ENCODE measurements at places on chromosomes 7 and 10.

GRCh38 chr10:129883626-129884397 is 80.3 kb downstream of the EBF3 start:
- DNase-seq: no peak

DNA sequence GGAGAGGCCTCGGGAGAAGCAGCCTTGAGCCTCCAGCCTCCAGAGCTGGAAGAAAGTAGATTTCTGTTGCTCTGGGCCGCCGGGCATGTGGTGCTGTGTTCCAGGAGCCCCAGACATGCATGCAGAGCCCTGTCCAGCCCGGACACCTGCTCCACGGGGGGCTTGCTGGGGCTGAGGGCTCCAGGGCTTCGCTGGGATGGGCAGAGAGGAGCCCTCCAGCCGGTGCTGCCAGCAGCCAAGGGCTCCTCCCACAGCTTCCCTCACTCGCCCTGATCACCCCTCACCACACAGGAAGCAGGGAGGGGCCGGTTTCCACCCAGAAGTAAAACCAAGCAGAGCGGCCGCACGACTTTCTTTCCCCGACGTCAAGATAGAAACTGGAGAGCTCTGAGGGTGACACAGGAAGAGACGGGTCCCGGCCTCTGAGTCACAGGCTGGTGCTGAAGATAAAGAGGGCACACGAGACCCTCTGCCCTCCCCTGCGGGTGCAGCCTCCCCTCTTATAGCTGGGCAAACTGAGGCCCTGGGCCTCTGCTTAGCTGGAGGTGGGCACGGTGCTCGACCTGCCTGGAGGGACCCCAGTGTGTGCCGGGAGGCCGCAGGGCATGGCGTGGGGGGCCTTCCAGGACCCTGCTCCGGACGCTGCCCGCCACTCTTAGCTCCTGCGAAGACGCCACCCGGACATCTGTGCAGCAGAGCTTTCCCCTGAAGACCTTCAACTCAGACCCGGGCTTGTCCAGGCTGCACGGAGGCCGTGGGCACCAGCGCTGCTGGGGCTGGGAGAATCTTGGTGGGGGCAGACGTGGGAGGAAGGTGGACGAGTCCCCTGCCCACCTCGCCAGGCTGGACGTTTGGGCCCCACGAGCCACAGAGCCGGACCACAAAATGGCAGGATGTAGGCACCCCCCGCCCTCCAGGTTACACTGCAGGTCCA is 31.1 kb downstream of the ADAP1 start:
- peak; percentile 51 for DNase-seq

DNA sequence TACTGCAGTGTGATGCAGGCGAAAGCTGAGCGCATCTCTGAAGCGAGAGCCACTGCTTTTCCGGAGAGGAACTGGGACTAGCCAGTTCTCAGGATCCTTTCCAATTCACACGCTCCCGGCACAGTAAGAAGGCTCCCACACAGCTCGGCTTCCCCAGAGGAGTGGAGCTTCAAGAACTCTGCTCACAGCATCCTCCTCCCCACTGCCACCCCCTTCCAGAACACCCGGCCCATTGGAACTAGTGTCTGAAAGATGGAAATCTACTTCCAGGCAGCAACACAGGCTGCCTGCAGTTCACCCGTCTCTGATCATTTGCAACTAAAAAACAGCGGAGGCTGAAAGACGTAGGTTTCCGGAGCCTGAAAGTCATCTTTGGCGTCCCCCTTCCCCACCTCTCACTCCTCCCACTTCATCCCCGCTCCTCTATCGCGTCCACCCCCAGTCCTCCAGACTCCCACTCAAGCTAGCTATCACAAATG is at the start of gene DGKB:
TSS of gene DGKB (minus strand) at position 163 of the 479 bp plus-strand sequence.
- peak; percentile 41 for DNase-seq

DNA sequence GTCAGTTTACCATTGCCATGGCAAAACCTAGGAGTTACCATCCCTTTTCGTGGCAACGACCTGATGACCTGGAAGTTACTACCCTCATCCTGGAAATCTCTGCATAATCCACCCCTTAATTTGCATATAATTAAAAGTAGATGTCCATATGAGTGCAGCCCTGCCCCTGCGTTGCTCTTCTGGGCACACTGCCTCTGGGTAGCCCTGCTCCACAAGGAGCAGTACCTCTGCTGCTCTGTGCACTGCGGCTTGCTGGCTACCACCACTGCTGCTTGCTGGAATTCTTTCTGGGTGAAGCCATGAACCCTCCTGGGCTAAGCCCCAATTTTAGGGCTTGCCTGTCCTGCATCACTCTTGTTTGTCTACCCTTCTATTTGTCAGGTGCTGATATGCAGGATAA is 12.5 kb downstream of the CYP17A1 start:
- DNase-seq: no peak

- no peak for DNase-seq
Measured at GRCh38 chr10:132986076-132986475, 43.7 kb upstream of the CFAP46 start.

- DNase-seq: peak; percentile 91
Measured at GRCh38 chr7:36037121-36037662, 115.9 kb upstream of the EEPD1 start.

DNA sequence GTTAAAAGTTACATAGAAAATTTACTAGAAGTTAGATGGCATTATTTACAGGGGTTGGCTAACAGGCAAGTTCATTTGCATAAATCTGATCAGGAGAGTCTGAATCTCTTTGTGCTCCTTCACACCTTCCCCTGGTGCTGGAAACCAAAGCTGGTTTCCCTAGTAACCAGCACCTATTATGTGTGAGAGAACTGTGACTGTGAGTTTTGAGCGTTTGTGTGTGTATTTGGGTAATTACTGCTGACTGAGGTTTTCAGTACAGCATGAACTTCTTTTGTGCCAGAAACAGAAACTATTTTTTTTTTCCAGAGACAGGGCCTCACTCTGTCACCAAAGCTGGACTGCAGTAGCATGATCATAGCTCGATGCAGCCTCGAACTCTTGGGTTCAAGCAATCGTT is 10.3 kb upstream of the IFIT1B start:
- no peak for DNase-seq

GRCh38 chr7:17239683-17240521 is 58.5 kb upstream of the AHR start:
- DNase-seq: peak; percentile 85

DNA sequence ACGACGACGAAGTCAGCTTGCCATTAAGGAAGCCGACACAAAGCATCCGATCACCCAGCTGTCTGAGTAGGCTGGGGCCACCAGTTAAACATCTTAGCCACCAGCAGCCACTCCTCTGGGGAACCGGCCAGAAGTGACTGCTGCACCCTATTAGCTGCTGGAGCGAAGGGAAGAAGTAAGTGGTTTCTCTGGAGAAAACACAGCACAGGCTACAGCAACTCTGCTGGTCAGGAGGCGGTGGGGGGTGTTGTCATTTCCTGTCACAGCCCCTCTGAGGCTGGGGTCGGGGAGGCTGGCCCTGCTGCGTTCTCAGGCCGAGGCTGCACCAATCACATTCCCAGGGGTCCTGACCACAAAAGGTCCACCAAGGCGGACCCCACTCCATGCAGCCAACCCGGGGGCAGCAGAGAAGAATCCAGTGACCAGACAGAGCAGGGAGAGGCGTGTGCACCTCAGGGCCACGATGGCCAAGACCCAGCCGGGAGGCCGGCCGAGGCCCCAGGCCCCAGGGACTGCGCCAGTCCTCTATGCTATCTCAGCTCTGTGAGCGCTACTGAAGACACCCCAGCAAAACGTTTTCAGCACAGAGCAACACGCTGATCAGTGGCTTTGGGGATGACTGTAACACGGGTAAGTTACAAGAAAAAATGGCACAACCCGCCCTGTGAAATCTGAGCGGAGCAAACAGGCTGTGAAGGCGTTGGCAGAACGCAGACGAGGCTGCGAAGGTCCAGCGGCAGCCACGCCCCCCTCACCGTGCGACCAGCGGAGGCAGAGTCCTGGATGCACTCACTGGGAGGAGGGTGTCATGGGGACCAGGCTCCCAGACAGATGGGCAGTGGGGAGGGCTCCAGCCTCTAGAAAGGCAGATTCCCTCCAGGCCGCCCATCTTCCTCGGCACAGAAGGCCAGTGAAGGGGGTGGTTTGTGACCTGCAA is 24.8 kb downstream of the STK32C start:
- DNase-seq: no peak

- no peak for DNase-seq
Measured at GRCh38 chr10:71228875-71229675, 16.7 kb downstream of the UNC5B start.

DNA sequence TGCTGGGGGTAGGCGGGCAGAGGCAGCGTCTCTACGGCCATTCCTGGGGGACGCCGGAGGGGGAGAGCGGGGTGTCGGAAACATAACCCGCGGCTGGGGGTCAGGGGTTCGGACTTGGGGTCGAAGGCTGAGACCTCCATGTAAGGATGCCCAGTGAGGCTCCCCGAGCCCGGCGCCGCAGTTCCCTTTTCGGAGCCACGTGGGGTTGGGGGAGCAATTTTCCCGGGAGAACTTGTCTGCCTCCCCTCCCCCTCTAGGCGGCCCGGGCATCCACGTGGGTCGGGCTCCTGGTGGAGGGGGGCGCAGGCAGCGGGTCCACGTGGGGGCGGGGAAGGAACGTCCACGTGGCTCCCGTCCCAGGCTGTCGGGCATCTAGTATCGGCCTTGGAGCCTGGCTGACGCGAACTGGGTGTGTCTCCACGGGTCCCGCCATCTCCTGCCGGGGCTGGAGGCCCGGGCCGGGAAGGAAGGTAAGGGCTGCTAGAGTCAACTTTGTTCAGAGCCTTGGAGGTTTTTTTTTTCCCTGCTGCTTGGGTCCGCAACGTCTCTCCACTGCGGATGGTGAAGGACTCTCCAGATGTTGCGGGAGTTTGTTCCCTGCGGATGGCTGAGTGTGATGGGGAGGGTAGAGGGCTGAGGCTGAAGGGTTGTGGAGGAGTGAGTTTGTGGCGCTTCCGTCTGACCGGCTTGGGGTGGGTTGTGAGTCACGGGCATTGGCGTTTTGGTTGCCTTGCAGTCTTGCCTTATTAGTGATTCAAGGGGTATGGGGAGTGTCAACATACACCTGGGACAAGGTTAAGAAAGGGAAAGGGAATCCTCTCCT is 744 bp downstream of the PPRC1 start:
- peak; percentile 69 for DNase-seq

DNA sequence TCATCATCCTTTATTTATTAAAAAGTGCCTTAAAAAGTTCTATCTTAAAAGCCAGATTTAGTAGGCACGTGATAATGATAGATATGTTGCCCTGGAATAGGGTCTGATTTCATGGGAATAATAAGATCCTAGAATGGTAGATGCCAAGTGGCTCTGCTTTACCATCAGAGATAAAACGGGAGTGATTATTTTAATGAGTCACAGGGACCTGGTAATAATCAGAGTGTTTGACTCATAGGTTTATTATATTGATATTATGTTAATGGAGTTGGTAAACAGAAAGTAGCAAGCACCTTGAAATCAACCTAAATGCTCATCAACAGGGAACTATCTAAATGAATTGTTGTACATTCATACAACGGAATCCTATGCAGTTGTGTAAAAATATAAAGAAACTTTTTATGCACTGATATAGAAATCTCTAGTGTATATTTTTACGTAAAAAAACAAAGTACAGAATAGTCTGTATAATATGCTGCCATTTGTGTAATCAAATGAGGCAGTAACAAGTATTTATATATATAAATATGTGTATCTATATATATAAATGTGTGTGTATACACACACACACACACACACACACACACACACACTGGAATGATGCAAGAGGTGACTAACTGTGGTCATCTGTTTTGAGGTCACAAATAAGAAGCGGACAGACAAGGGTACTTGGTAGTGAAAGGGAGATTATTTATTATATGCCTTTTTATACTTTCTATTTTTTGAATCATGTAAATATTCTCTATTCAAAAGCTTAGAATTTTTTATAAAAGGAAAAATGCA is 78.6 kb upstream of the DYNC1I1 start:
- DNase-seq: no peak

- no peak for DNase-seq
Measured at GRCh38 chr7:121049028-121049791, 60.7 kb downstream of the CPED1 start.

Measured in fibroblast of lung (primary cell).